ENCODE measurements at places on chromosomes 12 and 14.

DNA sequence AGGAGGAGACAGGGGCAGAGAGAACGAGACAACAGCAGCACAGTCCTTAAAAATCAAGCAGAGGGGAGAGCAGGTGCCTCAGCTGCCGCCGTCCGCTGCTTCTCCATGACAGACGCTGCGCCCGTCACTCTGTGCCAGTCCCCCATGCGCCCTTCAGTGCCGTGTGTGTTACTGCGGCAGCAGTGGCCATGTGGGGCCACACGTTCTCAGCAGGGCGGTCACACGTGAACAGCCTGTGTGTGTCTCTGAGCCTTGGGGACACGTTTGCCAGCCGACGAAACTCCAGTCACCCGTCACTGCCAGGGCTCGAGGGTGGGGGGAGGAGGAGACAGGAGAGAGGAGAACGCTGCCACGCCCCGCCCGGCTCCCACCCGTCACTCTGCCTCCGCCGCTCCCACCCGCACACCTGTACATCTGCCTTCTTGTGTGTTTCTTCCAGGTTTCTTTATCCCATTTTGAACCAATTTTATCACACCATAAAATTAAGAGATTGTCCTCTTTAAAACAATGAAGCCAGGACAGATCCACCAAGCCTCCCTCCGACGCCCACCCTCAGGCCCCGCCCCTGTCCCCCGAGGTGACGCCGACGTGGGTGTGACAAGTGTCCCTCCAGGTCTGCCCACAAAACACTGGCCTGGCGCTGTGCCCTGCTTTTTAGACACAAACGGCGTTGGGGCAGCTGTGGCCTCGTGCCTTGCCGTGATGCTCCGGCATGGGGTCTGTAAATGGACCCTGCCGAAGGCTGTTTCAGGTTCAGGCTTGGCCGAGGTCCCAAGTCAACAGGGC is 58.2 kb downstream of the GALNT9 start:
- DNase-seq: no peak

DNA sequence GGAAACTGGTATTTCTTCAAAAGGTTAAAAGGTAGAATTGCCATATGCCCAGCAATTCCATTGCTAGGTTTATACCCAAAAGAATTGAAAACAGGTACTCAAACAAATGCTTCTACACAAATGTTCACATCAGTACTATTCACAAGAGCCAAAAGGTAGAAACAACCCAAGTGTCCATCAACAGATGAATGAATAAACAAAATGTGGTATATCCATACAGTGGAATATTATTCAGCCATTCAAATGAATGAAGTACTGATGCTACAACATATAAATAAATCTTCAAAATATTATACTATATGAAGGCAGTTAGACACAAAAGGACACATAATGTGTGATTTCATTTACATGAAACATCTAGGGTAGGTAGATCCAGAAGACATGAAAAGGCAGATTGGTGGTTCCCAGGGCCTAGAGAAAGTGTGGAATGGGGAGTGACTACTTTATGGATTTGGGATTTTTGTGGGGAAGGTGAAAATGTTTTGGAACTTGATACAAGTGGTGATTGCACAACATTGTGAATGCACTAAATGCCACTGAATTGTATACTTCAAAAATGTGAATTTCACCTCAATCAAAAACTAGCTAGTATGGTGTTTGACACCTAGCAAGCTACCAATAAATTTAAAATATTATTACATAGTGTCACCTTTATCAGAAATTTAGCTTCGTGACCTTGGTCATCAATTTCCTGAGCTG is 41.7 kb downstream of the LIN52 start:
- DNase-seq: no peak

GRCh38 chr12:115984616-115985015 is 292.9 kb downstream of the MED13L start:
- no peak for DNase-seq

DNA sequence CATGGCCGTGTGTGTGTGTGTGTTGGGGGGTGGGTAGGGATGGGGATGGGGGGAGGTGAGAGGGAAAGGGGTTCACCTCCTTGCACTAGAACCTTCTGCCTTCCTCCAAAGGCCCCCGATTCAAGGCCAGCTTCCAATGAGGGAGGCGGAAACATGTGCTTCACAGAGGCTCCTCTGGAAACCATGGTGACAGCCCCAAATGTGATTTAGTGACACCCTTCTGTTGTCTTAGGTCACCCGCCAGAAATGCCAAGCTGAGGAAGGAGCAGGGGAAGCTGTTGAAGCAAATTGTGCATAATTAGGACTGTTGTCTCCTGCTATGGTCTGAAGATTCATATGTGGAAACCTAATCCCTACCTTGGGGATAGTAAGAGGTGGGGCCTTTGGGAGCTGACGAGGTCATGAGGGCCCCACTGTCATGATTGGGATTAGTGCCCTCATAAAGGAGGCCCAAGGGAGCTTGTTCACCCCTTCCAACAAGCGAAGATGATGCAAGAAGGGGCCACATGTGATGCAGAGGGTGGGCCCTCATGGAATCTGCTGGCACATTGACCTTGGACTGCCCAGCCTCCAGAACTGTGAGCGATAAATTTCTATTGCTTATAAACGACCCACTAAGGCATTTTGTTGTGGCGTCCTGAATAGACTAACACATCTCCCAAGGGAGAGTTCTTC is 95.2 kb downstream of the AACS start:
- DNase-seq: no peak

DNA sequence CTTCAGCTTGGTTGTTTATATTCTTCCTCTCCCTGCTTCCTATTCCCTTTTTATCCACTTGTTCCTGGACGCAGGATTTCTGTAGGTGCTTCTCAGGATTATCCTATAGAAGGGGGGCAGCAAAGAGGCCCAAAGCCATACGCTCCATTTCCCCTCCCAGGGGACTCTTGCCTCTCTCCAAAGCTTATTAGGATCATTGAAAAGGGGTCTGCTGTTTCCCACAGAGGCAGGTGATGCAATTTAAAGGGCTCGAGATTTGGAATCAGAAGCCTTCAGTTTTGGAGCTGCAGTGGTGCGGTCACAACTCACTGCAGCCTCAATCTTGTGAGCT is 31.5 kb upstream of the SYNDIG1L start:
- DNase-seq: no peak

DNA sequence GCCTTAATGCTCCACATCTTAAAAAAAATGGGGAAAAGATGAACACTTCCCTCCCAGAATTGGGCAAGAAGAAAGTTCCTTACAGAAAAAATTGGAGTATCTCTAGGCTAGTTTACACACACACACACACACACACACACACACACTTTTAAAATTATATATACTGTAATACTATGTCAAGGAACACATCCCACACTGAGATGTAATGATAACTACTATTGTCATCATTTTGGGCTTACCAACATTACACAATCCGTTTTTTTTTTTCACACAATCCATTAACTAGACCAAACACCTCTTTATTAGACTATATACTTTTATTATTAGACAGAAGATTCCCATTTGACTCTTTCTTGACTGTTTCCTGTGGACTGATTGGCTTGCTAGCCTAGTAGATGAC is 2.5 kb downstream of the LTBR start:
- no peak for DNase-seq

DNA sequence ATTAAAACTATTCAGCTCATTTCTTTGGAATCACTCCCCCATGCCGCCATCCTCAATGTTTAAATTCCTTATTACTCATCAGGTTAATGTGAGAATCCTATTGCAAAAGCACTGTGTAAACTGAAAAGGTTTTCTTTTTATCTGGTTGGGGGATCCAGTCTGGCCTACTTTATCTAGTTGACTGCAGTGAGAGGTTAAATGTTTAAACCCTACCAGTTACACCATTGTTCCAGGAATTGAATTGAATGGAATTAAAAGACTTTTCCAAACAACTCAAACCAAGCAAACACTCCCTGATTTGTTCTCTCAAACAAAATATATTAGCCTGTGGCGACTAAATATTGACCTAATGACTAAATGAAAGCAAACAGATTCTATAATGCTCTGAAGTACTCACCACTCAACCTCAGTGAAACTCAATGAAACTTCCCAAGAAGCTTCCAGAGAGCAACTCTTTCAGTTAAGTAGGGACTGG is 100.5 kb downstream of the VEZT start:
- DNase-seq: no peak

- no peak for DNase-seq
These were observed 92.7 kb downstream of the PRICKLE1 start for GRCh38 chr12:42496886-42497285.

- DNase-seq: no peak
These were observed 150.3 kb downstream of the SMOC1 start for GRCh38 chr14:70029296-70030132.

DNA sequence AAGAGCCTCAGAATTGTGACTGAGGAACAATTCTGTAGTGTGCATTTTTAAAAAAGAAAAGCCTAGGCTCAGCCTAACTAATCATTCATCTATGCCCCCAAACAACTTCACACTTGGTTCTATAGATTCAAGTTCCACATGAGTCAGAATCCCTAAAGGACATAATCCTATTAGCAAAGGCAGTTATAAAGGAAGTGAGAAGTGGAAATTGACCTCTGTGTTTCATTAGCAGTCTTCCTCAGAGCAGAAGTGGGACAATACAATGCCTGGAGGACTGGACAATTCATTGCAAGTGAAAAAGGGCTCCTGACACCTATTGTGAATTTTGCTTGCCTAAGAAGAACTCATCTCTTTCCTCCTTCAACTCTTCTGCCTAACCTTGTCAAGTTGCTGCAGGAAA is 222.3 kb downstream of the PTPRO start:
- DNase-seq: no peak

- DNase-seq: no peak
These were observed 353 bp upstream of the MAPK1IP1L start for GRCh38 chr14:55051165-55051422.

DNA sequence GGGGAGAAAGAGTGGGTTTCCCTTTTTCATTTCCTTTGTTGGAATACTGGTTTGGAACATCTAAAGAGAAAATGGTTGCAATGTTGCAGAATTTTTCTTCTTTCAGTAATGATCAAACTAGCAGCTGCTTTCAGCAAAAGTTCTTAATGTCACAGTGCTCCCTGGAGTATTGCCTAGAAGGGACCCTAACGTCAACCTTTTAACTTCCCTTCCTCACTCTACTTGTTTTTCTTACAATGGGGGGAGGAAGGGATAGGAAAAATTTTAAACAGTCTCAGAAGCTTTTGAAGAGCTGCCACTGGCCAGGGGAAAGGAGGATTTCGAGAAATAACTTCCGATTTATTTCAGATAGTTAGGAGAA is 521.8 kb downstream of the MED13L start:
- DNase-seq: no peak

GRCh38 chr12:52054833-52055730 is 3.8 kb downstream of the NR4A1 start:
- no peak for DNase-seq

GRCh38 chr14:47772652-47773051 is 97.2 kb upstream of the MDGA2 start:
- DNase-seq: no peak

DNA sequence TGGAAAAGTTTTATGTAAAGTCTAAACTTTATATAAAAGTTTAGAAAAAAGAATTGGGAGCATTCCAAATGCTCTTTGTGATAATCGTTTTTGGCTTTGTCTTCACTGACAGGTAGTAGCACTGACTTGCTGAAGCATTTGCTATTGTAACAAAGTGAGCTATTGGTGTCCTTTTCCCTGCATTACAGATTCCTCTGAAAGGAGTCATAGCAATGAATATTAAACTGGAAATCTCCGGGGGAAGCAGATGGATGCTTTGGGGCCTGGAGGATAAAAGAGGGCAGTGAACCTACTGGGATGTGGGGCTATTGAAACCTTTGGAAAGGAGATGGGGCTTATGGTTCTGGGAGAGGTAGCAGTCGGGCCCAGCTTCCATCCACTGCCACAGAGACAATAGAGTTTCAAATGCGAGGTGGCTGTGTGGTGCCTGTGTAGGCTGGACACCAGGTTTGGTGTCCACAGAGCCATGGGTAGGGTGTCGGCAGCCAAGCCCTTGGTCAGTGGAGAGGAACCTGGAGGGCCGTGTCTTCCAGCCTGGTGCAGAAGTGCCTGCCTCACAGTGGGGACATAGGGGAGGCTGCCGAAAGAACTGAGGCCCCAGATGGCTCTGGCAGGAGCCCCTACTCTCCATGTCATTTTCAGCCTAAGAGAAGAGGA is 10.1 kb downstream of the GSG1 start:
- DNase-seq: no peak

DNA sequence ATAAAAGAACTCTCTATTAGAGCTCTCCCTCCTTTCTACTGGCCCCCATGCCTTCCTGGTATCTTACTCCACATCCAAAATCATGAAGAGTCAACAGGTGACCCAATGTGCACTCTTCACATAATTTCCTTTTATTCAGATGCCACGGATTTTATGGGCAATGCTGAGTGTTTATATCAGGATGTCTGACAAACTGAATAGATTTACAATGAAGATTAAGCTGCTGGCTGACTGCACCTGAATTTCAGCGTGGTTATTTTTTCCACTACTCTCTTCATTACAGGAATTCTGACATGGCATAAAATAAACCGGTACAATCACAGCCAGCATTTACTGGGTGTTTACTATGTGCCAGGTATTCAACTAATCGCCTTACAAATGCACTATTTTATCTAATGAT is 29.4 kb upstream of the CERS5 start:
- no peak for DNase-seq

GRCh38 chr12:54294152-54294952 is 6.5 kb downstream of the NFE2 start:
- DNase-seq: peak; percentile 79

GRCh38 chr14:75049731-75050201 is 1.5 kb downstream of the MLH3 start:
- DNase-seq: no peak

GRCh38 chr12:119006746-119007145 is 25.4 kb downstream of the SRRM4 start:
- peak; percentile 68 for DNase-seq

DNA sequence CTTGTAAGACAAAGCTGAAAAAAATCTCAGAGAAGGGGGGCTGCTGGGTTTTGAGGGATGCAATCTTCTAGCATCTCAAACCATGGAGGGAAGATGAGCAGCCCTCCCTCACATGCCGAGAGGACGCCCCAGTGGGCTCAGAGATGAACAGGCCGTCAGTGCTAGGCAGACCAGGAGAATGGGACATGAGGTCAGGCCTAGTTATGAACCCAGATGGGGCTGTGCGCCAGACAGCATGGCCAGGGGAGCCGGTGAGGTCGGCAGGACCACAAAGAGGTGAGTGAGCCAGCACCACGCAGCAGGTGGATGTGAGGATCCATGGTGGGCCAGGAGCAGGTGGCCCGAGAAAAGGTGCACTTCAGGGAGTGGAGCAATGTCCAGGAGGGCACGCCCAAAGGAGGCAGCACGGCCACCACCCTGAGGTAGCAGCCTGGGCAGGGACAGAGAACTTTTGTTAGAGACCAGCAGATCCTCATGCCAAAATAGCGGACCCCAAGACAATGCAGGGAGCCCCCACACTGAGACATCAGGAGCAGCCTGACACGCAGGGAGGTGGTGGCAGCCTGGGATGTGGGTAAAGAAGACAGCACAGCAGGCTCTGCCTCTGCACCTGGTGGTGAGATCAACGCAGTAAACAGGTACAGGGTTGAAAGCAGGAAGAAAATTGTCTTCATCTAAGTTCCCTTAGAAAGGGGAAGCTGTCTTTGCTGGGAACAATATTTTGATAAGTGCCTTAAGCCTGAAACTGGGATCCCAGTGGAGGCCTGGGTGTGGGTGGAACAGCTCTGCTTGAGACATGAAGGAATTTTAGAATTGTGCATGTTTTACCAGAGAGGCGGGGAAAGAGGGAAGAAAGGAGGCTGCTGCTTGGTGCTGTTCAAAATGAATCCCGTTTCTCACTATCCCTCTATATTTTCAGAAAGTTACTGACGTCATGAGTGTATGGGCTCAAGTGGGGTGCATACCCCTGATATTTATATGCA is 17.8 kb upstream of the MCRS1 start:
- DNase-seq: no peak

GRCh38 chr12:107400686-107401447 is 284.7 kb upstream of the PWP1 start:
- DNase-seq: no peak
